SK-N-DZ (cell line): ENCODE measurements at places on chromosomes 13 and 19.

DNA sequence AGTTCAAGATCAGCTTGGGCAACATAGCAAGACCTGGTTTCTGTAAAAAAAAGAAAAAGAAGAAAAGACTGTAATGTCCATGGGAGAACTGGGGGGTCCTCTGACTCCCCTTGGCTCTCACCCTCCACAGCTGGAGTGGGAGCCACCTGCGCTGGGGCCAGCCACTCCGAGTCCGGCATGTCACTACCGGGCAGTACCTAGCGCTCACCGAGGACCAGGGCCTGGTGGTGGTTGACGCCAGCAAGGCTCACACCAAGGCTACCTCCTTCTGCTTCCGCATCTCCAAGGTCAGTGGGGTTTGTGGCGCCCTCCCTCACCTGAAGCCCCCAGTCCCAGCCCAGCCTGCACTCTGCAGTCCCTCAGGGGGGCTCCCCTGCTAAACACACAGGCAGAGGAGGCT is 14.7 kb downstream of the RYR1 start:
- DNase-seq: no peak

DNA sequence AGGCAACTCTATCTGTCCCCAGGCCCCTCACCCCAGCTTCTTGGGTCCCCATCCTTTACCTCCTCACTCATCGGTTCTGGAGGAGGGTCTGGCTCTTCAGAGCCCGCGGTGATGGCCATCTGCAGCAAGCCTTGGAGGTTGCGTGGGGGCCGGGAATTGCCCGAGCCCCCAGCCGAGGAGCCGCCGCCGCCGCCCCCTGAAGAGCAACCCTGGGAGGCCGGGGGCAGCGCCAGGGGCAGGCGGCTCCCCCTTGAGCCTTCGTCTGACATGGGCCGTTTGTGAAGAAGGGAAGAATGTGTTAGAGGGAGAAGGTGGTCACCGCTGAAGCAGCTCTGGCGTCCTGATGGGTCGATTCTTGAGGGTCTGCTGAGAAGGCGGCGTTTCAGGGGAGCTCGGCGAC is 570 bp downstream of the HSPBP1 start:
- DNase-seq: no peak

DNA sequence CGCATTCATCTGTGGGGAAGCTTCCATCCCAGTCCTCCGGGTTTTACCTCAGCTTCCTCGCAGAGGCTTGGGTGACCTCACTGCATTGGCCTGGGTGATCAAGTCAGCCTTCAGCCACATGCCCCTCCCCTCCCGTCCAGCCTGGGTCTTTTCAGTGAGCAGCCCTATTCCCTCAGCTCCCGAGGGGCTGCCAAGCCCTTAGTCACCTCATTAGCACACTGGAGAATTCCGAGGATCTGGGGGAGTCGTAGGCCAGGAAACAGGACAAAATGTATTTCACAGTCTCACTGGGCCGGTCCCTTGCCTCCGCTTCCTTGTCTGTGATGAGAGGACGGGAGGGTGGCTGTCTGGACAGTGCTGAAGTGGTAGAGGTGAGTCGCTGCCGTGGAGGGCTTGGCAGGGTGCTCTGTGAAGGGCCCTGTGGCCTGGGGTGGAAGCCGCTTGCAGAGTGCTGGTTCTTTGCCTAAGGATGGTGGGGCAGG is 19.9 kb downstream of the KDM4B start:
- DNase-seq: no peak

- no peak for DNase-seq
Measured at GRCh38 chr13:29538652-29539040, 56.8 kb downstream of the SLC7A1 start.

DNA sequence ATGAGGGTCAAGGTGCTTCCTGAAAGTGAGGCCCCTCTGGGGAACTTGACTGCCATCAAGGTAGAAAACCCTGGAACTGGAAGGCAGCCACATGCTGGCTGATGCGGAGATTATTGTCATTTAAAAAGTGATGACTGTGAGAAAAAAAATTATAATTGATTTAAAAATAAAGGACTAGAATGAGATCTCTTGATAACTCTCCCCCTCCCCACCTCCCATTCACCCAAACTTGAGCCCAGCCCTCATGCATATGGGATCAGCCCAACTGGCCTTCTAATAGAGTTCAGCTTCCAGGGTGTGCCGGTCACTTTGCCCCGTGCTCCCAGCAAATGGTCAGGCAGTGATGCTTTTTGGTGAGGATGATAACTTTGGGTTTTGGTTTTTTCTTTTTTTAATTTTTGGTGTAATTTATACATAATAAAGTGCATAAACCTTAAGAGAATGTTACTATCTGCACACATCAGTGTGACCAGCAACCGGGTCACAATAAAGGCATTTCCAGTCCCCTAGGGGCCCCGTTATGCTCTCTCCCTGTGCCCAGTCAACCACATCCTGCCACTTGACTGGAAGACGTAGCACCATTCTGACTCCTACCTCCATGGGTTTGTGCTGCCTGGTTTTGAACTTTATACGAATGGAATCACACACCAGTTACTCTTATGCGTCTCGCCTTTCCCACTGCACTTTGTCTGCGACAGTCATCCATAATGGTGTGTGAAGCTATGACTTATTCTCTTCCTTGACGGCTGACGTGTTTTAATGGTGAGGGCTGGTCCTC is 187.9 kb downstream of the USP12 start:
- no peak for DNase-seq
